ENCODE measurements at places on chromosomes 1 and 21. TPM values are rescaled to one million over a fixed set of nuclear protein-coding genes. Genes with fewer than 3 reads are reported as not detected.

Gene NUP210L
- not detected for total RNA-seq

Gene EXTL1
- total RNA-seq: not detected

Gene HES4
- total RNA-seq: 49.6 TPM

Gene LAMTOR5
- total RNA-seq: 187 TPM

Gene LHX8
- 1.5 TPM for total RNA-seq

Gene IGSF9
- total RNA-seq: 0.26 TPM

Gene VWA5B1
- total RNA-seq: not detected

Gene FAM163A
- not detected for total RNA-seq

Gene PKP1
- not detected for total RNA-seq

Gene LRRC53
- not detected for total RNA-seq

Gene FCAMR
- total RNA-seq: not detected

Gene PDPN
- not detected for total RNA-seq

Gene CD1C
- total RNA-seq: not detected

Gene TRABD2B
- 0.30 TPM for total RNA-seq

Gene S100A11
- 1,668 TPM for total RNA-seq

Gene DENND2D
- total RNA-seq: 1.1 TPM

Gene KLHDC9
- 2.3 TPM for total RNA-seq

Gene ZNF496
- total RNA-seq: 16.2 TPM

Gene BTBD19
- total RNA-seq: 2.4 TPM

Gene GRIK3
- total RNA-seq: not detected

Gene S100A12
- not detected for total RNA-seq

Gene HHIPL2
- 9.8 TPM for total RNA-seq

Gene RPL22
- 456 TPM for total RNA-seq

Gene TMEM269
- total RNA-seq: 0.40 TPM

Gene DNASE2B
- not detected for total RNA-seq

Gene APOBEC4
- total RNA-seq: not detected

Gene SNX7
- total RNA-seq: 24.5 TPM

Gene LCE1B
- total RNA-seq: not detected

Gene NBPF6
- total RNA-seq: not detected

Gene NGF
- total RNA-seq: 3.3 TPM

Gene ZFP69B
- 2.1 TPM for total RNA-seq

Gene GUCA2B
- 0.19 TPM for total RNA-seq

Gene ETV3
- 9.5 TPM for total RNA-seq

Gene CTSE
- not detected for total RNA-seq

Gene KRTAP19-6
- not detected for total RNA-seq

Gene F13B
- total RNA-seq: not detected

Gene PBXIP1
- total RNA-seq: 16.1 TPM

Gene SPATC1L
- total RNA-seq: not detected

Gene VANGL2
- total RNA-seq: 1.1 TPM

Gene DIO1
- total RNA-seq: not detected

Gene PATJ
- 4.5 TPM for total RNA-seq

Gene ZNF683
- not detected for total RNA-seq

Gene RAB3B
- 10.1 TPM for total RNA-seq

Gene IER5
- 38.3 TPM for total RNA-seq

Gene GPR161
- 16.3 TPM for total RNA-seq

Measured in A549 treated with CpdA at 1 μM for 4 hours (cell line).